Upper lobe of left lung (tissue), 6 donors: ENCODE measurements at places on chromosomes 3 and 15. TPM values are rescaled to one million over a fixed set of nuclear protein-coding genes. Genes with fewer than 3 reads are reported as not detected.

Gene GRK7
- not detected for total RNA-seq

Gene PARP15
- 12.2 TPM for total RNA-seq

Gene CFAP44
- total RNA-seq = 44.0 TPM

GRCh38 chr15:36645106-36645505 lies 65.7 kb downstream of the CDIN1 start:
- H3K4me3 ChIP-seq = no peak overlapping the region
- H3K4me1 ChIP-seq = no peaks in the 10 kb centered on the region
- H3K36me3 ChIP-seq = no peaks in the 10 kb centered on the region
- no peaks in the 10 kb centered on the region for H3K27me3 ChIP-seq

- H3K36me3 ChIP-seq = no peaks in the 10 kb centered on the region
- no peak overlapping the region for H3K4me3 ChIP-seq
- DNase-seq = no peak
- no peak overlapping the region for H3K27ac ChIP-seq
- H3K27me3 ChIP-seq = no peaks in the 10 kb centered on the region
Measured at GRCh38 chr3:124576565-124577493, 153.4 kb upstream of the UMPS start.

Gene THAP10
- 2.1 TPM for total RNA-seq

- no peaks in the 10 kb centered on the region for H3K36me3 ChIP-seq
- H3K27me3 ChIP-seq = no peaks in the 10 kb centered on the region
- no peaks in the 10 kb centered on the region for H3K4me1 ChIP-seq
- no peak for DNase-seq
- H3K4me3 ChIP-seq = no peak overlapping the region
- no peak overlapping the region for H3K27ac ChIP-seq
Measured at GRCh38 chr15:67267951-67268941, 13.7 kb downstream of the IQCH start.

- no peaks in the 10 kb centered on the region for H3K4me1 ChIP-seq
- H3K27me3 ChIP-seq = no peaks in the 10 kb centered on the region
- H3K27ac ChIP-seq = no peak overlapping the region
Measured at GRCh38 chr3:87053553-87053952, 62.6 kb upstream of the VGLL3 start.

GRCh38 chr3:11373654-11374053 lies 101.5 kb downstream of the ATG7 start:
- DNase-seq = no peak
- H3K27me3 ChIP-seq = no peaks in the 10 kb centered on the region
- H3K4me1 ChIP-seq = no peaks in the 10 kb centered on the region
- no peak overlapping the region for H3K4me3 ChIP-seq
- no peak overlapping the region for H3K27ac ChIP-seq

GRCh38 chr3:52059781-52060180 lies 3.4 kb upstream of the DUSP7 start:
- H3K4me1 ChIP-seq = peaks cover 27% of the 10 kb centered on the region
- DNase-seq = no peak
- H3K27ac ChIP-seq = no peak overlapping the region
- no peaks in the 10 kb centered on the region for H3K36me3 ChIP-seq
- H3K27me3 ChIP-seq = no peaks in the 10 kb centered on the region

Gene CCDC39
- 1.8 TPM for total RNA-seq

DNA sequence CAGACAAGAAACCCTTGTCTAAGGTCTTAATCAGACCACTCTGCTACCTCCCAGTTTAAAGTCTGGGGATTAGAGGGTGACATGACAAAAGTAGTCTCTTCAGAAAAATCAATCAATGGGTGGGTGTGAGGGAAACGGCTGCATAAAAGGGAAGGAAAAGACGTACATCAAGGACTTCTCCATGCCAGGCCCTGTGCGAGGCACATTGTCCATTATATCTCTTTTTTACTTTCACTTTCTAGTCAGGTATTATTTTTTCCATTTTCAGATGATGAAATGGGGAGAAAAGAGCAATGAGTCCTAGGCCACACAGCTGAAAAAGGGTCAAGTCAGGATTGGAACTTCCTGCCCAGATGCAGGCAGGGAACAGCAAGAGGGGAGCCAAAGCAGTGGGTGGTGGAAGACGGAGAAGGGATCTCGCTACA lies 4.6 kb upstream of the CX3CR1 start:
- DNase-seq = no peak
- H3K27ac ChIP-seq = no peak overlapping the region
- H3K36me3 ChIP-seq = no peaks in the 10 kb centered on the region
- H3K4me3 ChIP-seq = no peak overlapping the region
- H3K4me1 ChIP-seq = no peaks in the 10 kb centered on the region

GRCh38 chr3:49025005-49025792 lies 3.3 kb downstream of the NDUFAF3 start:
- DNase-seq = no peak
- H3K4me1 ChIP-seq = peaks cover 44% of the 10 kb centered on the region
- H3K27ac ChIP-seq = no peak overlapping the region
- no peaks in the 10 kb centered on the region for H3K27me3 ChIP-seq

Gene ASB14
- not detected for total RNA-seq

DNA sequence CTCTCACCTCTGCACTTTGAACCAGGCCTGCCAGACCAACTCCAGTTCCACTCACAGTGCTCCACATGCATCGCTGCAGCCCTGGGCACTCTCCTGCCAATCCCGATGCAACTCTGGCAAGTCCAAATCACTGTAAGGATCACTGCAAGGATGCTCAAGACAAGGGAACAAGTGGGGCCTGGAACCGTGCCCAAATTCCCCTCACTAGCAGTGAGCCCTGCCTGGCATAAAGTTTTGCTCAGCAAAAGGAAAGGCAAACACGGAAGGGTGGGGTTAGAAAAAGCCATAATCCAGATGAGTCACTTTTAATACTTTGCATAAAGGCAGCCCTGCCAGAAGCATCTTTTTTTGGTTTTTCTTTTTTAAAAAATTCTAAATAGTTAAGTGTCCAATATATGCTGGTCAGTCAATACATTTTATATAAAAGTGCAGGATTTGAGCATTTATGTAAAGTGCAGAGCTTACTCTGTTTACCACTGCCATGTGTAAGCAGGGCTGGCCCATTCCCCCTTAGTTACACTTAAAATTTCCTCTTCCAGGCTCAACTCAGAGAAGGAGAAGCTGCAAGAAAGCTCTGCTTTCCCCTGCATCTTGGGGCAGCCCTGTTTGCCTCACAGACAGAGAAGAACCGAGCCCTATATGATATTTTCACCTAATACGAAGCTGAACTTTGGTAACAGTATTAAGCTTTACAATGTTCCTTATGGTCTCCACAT lies 102.2 kb downstream of the CD47 start:
- no peak for DNase-seq
- no peaks in the 10 kb centered on the region for H3K27me3 ChIP-seq
- peak overlapping the region; percentile 73 for H3K27ac ChIP-seq

GRCh38 chr15:90114451-90114901 lies 12.2 kb upstream of the IDH2 start:
- H3K4me1 ChIP-seq = no peaks in the 10 kb centered on the region
- H3K27me3 ChIP-seq = no peaks in the 10 kb centered on the region
- H3K4me3 ChIP-seq = no peak overlapping the region
- no peak overlapping the region for H3K27ac ChIP-seq
- DNase-seq = no peak
- no peaks in the 10 kb centered on the region for H3K36me3 ChIP-seq

Gene IQCF5
- not detected for total RNA-seq

DNA sequence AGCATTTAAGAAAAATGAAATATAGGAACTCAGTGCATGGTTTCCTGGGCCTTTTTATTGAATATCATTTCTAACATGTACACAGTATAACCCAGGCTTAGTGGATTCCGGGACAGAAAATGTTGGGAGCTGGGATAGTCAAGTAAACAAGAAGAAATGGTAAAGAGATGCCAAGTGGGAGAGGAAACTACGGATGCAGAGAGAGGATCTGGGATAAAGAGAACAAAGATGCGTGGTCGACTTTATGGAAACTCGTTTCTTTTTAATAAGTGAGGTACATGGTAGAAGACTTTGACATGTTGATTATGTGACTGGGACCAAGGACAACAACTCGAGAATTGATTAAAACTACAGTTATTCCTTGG lies 1.2 kb upstream of the GPR176 start:
- DNase-seq = no peak
- H3K36me3 ChIP-seq = no peaks in the 10 kb centered on the region
- H3K4me1 ChIP-seq = peaks cover 13% of the 10 kb centered on the region
- H3K27ac ChIP-seq = peak overlapping the region; percentile 85
- peak overlapping the region; percentile 77 for H3K4me3 ChIP-seq

Gene CCR9
- not detected for total RNA-seq

Gene ALDH1A3
- total RNA-seq = 15.0 TPM

Gene MESP2
- not detected for total RNA-seq

DNA sequence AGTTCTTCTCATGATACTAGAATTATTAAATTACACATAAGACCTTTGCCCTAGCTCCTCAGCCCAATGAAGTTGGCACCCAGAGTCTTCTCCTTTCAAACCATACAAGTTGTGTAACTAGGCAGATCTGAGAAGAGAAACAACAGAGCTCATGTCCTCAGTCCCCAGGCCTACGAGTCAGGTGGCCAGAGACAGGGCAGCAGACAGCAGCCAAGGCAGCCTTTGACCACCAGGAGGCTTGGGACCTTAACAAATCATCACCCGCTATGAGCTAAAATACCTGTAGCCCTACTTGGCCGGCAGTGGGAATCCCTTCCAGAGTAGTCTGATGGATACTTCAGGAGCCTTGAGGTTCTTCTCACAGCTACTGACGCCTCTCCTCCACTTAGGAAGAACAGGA lies 18.3 kb downstream of the STIMATE start:
- no peak overlapping the region for H3K27ac ChIP-seq
- DNase-seq = no peak
- H3K4me1 ChIP-seq = peaks cover 28% of the 10 kb centered on the region
- no peak overlapping the region for H3K4me3 ChIP-seq

Gene BRK1
- total RNA-seq = 70.9 TPM

DNA sequence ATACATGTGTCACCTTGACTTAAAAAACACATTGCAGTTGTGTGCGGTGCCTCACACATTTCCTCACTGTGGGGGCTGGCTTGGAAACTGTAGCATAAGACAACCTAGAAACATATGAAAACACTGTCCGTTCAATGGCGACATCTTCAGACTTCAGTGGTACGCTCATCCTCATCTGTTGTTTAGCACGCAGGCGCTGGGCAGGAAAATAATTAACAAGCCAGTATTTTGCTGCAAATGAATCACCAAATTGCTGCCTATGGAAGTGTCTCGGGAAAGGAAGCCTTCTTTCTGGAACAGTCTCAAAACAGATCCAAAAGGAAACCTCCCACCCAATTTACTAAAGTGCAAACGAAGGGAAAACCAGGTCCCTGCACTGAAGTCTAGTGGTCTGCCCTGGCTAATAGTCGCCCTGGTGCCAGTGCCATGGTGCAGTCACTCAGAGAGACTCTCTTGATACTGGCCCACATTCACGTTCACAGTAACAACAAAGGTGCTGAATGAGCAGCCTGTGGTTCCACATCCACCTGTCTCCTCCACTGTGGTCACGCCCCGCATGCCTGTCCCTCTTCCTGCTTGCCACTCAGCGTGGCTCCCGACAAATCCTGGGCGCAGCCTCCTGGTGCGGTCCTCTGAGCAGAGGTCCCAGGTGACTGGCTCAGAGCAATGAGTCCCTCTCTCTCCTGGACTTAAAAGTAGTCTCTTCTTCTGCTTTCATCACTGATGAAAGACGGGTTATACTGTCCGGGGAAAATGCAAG lies 35.6 kb upstream of the MUC13 start:
- no peaks in the 10 kb centered on the region for H3K27me3 ChIP-seq
- H3K4me1 ChIP-seq = no peaks in the 10 kb centered on the region
- peaks cover 4% of the 10 kb centered on the region for H3K36me3 ChIP-seq
- H3K27ac ChIP-seq = no peak overlapping the region
- DNase-seq = peak; percentile 35

- no peaks in the 10 kb centered on the region for H3K4me1 ChIP-seq
- no peak overlapping the region for H3K27ac ChIP-seq
- H3K27me3 ChIP-seq = no peaks in the 10 kb centered on the region
- no peaks in the 10 kb centered on the region for H3K36me3 ChIP-seq
Measured at GRCh38 chr3:157113832-157114505, 46.0 kb downstream of the CCNL1 start.

DNA sequence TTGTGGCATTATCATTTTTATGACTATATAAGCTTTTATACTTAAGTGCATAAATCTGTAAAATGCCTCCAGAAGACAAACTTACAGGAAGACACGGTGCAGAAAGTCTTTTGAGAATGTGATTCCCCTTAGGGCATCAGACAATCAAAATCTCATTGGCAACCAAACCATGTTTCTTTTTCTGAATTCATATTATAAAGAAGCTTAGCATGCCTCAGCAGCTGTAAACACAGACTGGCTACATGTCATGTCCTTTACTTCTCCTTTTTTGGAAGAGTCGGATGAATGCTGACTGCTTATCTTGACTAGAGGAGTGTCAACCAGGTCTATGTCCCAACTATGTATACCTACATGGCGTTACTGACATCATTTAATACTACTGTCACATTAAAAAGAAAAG lies 150.1 kb downstream of the PLD1 start:
- H3K27ac ChIP-seq = no peak overlapping the region
- H3K4me3 ChIP-seq = no peak overlapping the region
- H3K36me3 ChIP-seq = peaks cover 5% of the 10 kb centered on the region
- no peak for DNase-seq

DNA sequence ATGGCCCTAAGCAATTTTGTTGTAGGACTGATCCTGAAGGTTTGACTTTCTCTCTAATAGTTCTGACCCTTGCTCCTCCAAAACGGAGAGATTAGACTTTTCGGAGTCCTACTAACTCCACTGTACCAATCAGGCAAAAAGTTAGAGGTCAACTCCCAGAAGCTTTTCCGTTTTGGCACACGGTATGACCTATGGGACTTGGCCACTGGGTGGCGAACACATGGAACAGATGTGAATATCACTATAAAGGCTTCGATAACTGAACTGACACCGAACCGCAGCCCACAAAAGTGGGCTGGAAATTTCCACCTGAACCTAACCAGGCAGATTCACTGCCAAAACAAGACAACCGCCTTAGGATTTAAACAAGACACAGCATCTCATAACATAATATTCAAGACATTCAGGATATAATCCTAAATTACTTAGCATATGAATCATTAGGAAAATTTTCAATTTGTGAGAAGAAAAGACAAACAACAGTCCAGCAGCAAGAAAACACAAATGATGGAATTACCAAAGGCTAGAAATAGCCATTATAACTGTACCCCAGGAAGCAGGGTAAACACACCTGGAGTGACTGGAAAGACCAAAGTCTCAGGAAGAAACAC lies 12.2 kb upstream of the TM2D3 start:
- no peak overlapping the region for H3K27ac ChIP-seq
- no peaks in the 10 kb centered on the region for H3K4me1 ChIP-seq
- no peaks in the 10 kb centered on the region for H3K36me3 ChIP-seq
- DNase-seq = no peak
- no peaks in the 10 kb centered on the region for H3K27me3 ChIP-seq

DNA sequence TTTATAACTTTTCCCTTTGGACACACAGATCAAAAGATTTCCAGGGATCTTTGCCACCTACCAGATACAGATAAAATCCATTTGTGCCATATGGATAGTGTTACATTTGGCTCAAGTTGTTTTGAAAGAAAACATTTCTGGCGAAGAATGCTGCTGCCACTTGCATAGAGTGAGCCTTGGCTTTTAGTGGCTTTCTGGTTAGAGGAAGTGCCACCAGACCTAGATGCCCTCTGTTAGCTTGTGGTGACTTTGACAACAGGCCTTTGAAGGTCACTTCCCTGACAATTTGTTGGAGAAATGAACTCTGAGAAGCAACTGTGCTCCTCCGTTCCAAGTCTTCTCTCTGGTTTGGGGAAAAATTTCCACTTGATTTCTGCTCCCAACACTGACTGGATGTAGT lies 158.0 kb downstream of the CHST2 start:
- no peak for DNase-seq
- no peak overlapping the region for H3K4me3 ChIP-seq
- H3K36me3 ChIP-seq = no peaks in the 10 kb centered on the region
- H3K4me1 ChIP-seq = no peaks in the 10 kb centered on the region
- no peaks in the 10 kb centered on the region for H3K27me3 ChIP-seq
